Gastroesophageal sphincter (tissue), 4 donors: ENCODE measurements at places on chromosomes 5 and 9.

GRCh38 chr9:8762479-8763085, 963.0 kb upstream of the DMAC1 start:
- no peak for ATAC-seq

DNA sequence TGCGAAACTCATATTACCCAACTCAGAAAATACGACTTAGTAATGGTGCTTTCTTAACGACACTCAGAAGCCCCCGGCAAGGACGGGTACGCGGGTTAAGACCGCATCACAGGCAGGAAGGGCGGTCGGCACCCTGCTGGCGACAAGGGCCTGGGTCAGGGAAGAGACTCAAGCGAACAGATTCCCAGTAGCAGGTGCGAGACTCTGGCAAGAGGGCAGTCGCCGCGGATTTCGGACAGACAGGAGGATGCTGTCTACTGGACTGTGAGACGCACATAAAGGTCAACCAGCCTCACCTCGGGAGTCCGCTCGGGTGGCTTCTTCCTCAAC, 398 bp downstream of the RAPGEF6 start:
- peak; percentile 28 for ATAC-seq

- ATAC-seq = no peak
Measured at GRCh38 chr9:134112561-134112960, 23.3 kb upstream of the WDR5 start.

GRCh38 chr9:122821278-122821943, 7.0 kb downstream of the PDCL start:
- ATAC-seq = peak; percentile 85

- no peak for ATAC-seq
Measured at GRCh38 chr5:52743012-52743411, 44.7 kb upstream of the ITGA1 start.

GRCh38 chr5:54463713-54464112, 8.2 kb downstream of the HSPB3 start:
- ATAC-seq = no peak

DNA sequence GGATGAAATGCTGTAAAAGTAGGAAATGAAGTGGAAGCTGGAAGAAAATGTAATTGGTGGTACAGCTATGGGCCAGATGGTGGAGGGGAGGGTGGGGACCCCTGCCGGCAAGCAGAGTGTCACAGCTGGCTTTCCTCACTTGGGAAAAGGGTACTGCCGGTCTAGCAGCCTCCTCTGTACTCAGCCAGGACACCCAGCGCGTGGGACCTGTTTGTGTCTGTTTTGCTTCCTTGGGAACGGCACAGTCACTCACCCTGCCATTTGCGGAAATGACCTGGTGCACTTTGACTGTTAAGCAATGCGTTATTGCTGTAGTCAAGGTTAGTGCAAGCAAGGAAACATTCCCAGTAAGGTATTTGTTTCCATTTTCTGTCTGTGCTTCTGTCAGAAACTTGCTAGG, 10.1 kb downstream of the TMEM252 start:
- ATAC-seq = peak; percentile 91

DNA sequence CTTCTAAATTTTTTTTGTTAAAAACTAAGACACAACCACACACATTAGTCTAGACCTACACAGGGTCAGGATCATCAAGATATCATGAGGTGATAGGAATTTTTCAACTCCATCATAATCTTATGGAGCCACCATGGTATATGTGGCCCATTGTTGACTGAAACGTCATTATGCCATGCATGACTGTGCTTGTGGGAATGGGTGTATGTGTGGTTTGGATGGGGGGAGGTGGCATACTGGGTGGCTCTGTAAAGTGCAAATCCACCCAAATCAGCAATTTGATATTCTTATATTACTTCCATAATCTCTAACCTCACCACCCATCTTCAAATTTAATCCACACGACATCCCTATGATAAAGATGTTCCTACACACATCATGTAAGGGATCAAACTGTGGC, 21.0 kb downstream of the ADRB2 start:
- ATAC-seq = no peak

- ATAC-seq = no peak
Measured at GRCh38 chr9:98686961-98687855, 21.5 kb downstream of the GABBR2 start.

DNA sequence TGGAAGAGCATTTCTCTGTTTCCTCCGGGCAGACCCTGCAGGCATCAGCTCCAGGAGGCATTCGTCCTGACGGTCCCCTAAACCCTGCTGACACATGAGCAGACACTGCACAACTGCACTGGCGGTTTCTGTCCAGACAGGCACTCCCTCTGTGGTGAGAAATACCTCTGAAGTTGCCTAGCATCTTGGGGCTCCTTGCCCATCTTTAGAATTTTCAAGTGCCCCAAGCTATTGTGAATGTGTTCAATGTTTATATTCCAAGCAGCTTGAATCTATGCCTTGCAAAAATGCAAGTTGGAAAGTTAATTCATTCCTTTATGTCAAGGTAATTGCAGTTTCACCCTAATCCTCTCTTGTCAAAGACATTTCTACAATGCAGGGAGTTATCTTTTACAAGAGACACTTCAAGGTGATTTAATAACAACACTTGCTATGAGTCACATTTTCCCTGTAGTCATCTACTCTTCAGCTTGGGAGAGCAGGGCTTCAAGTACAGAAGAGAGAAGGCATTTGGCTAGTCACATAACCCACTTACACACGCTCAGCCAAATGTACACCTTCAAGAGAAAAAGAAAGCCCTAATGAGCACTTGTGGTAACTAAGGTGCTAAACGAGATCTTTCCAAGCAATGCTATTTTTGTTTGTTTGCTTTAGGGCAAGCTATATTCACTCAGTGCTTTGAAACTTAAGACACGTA, 302.5 kb downstream of the MLLT3 start:
- ATAC-seq = no peak

GRCh38 chr9:105994970-105995369, 300.6 kb downstream of the TMEM38B start:
- ATAC-seq = no peak

DNA sequence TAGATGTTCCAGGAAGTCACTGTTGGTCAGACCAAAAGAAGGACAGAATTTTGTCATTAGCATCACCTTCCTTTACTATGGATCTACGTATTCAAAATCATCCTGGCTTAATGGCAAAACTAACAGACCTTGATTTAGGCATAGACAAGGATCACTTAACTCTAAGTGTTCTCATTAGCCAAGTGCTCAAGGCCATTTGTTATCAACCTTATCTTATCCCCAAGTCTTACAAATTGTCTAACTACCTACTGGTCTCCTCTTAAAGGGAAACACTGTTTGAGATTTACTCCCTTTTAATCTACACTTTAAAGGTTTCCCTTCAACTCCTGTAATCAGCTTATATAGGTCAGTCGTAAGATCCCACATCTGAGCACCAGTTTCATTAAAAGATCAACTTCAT, 1197.5 kb upstream of the C9orf72 start:
- ATAC-seq = no peak
